ENCODE measurements at places on chromosomes 3 and 15.

- DNase-seq: no peak
These were observed at the start of gene HYAL2 for GRCh38 chr3:50322386-50323091. Gene HYAL2 (minus strand): TSS chr3:50322745. CDS start chr3:50320489, 2,256 bp downstream.

DNA sequence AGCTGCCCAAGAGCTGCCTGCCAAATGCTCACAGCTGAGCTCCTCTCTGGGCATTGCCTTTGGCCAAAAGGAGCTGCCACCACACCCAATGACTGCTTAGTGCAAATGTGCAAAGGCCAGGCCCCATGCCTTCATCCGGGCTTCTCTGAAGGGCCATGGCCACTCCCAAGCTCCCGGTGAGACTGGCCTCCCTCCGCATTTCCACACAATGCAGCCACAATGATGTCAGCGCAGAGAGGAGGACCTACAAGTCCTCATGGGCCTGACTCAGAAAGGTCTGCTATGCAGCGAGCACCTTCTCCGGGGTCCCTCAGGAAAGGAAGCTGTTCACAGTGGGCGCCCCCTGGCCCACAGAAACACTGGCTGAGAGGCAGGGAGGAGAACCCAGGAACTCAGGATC, 12.7 kb downstream of the OXTR start:
- no peak for DNase-seq

DNA sequence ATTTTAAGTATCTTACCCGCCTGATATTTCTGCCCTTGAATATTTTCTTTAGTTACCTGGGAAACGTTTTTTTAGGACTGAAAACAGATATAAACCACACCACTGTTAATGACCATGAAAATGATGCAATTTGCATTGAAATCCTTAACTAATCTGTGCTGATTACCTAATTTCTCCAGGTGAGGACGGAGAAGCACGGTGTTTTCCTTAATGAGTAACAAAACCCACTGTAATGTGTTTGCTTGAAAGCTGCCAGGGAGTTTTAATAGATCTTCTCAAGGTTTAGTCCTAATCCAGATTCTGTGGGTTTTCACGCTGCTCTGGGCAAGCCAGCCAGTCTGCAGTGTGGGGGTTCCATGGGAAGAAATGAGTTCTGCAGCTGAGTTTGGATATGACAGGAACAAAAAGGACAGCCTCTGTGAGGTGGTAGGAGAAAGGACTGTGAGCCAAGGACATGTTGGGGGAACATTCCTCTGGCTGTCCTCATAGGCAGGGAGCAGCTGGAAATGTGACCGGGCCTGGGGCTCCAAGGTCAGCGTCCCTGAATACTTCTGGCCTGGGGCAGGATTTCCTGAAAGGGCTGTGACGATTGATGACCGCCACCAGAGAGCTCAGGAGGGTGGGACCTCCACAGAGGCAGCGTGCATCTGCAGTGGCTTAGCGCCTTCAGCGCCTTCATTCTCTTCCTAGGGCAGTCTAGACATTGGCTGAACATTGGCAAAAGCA, 18.6 kb downstream of the THSD4 start:
- DNase-seq: no peak

DNA sequence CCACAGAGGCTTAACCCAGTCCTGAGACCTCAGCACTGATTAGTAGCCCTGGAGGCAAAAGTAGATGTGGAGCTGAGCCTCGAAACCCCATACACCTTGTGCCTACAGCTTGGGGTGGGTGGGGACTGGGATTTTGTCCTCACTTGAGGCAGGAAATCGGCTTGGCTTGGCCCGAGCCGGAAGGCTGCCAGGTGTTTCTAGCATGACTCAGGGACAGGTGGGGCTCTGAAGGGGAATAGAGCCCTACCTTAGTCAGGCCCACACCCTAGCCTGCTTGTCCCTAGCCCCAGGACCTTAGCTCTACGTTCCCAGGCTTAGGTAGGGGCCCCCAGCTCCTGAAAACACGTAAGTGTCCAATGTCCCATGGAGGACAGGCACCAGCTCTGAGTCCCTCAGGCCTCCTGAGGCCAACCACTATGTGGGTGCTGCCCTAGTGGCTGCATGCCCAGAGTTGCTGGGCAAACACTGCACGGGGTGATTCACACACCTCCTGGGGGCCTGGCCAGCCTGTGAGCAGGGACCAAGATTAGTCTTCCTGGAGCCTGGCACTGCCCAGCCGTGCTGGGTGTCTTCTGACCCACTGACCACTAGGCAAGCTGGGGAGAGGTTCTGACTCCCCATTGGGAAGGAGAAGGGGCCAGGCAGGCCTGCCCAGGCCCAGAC, 3.1 kb downstream of the MST1R start:
- DNase-seq: peak; percentile 82

DNA sequence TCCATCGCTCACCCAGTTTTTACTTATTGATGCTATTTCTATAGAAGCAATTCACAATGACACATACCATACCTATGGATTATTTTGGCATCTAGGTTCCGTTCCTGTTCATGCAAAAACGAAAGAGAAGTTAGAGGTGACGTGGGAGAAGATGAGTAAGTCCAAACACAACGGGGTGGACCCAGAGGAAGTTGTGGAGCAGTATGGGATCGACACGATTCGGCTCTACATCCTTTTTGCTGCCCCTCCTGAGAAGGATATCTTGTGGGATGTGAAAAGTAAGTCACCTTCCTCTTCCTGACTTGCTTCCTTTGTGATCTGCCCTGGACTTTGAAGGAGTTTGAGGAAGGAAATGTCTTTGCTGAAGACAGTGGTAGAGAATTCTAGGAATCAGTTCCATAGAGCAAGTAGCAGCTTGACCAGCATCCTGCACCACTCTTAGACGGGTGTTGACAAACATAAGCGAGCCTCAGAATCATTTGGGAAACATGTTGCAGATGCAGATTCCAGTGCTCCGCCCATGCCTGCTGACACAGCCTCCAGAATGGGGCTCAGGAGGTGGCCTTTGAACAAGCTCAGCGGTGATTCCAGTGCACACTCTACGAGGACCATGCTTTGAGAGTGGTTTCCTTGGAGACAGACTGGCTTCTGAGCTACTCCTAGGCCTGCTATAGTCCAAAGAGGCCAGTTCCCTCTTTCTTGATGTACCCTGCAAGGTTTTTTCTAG, 78.4 kb upstream of the LIMD1 start:
- no peak for DNase-seq

Data from HTR-8/SVneo (cell line).